Activated naive CD8-positive, alpha-beta T cell treated with anti-CD3 and anti-CD28 coated beads, Interleukin-2, amount 50 U/mL, for 24 hours (primary cell): ENCODE measurements at places on chromosomes 2 and 18.

GRCh38 chr2:237270520-237270919 lies 143.4 kb downstream of the COL6A3 start:
- DNase-seq: no peak

- peak; percentile 14 for DNase-seq
Observed at GRCh38 chr18:26549263-26550094, 1.1 kb upstream of the KCTD1 start.

DNA sequence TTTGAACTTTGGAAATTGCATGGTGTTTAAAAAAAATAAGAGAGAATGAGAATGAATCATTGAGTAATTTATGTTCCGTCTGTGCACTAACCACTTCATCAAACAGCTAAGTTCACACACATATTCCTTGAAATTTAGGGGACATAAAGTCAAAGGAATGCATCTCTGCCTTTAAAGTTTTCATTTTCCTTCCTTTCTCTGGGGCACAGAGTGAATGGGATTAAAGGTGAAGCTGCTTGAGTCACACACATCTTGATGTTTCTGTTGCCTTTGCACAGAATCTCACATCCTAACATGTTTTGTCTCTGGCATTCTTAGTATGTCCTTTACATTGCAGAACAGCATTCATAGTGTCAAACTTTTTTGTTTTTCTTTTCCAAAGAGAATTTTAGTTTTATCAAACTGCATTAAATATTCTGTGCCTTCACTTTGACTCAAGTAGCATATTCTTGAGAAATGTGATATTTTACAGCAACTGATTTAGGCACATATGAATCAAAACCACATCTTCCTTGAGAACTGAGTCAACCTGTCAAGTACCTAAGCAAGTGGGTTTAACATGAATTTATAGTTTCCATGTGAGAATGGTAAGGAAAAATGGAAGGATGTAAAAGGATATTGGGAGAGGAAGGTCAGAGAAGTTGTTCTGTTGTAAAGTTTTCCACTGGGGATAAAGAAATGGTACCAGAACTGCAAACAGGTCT lies 169.1 kb upstream of the THUMPD2 start:
- no peak for DNase-seq

DNA sequence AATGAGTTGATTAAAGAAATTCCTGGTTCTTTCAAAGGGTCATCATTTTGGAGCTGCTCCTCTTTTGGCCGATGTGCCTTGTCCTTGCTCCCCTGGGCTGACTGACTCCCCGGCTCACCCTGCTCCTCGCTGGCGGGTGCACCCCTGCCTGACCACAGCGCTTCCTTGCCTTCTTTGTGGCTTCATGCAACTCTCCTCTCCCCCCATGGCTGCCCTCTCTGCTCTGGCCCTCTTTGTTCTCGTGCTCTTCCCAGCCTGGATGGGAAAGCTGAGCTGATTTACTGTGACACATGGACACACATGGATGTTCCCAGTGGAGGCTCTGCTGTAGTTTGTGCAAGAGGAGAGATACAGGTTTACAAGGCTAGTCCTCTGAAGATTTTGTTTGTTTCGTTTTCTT lies 234.6 kb downstream of the HAUS1 start:
- DNase-seq: no peak

- DNase-seq: no peak
Observed at GRCh38 chr2:120483355-120483754, 137.4 kb downstream of the INHBB start.

- DNase-seq: no peak
Observed at GRCh38 chr2:236576953-236577352, 7.3 kb downstream of the ACKR3 start.

DNA sequence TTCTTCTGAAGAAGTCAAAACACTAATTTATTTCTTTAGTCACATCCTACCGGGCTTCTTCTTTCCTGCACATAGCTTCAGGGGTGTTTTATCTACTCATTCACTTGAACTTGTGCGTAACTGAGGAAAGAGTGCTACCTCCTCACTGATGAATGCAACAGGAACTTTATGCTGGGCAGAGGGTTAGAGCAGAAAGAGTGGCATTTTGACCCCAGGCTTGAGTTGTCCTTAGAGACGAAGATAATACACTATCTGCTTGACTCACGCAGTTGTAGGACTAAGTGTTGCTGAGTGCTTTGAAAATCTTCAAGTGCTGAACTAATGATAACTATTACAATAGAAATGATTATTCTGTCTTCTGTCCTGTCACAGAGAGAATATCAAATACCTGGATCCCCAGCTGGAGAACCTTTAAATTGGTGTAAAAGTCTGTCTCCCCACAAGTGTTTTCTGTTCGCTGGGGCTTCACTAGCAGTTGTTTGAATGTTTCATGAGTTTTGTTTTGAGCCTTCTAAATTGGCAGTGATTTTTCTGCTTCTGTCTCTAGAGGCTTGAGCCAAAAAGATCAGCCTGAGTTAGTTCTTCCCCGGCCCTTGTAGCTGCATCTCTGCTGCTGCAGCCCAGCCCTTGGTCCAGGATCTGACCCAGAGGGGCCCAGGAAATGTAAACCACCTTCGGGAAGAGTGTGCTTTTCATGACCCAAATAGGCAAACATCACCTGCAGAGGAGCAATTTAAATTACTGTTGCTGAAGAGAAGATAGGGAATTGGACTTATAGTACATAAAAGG lies 86.3 kb upstream of the LGALSL start:
- no peak for DNase-seq

DNA sequence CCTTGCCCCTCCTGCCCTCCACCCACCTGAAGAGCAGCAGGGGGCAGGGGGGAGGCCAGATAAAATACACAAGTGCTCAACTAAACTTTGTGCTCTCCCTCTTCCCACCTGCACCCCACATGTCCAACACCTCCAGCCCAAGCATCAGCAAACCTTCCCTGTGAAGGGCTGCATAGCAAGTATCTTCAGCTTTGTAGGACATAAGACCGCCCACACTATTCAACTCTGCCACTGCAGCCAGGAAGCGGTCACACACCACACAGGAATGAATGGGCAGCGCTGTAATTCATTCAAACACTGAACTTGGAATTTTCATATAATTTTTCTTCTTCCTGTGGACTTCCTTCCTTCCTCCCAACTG lies 27.5 kb downstream of the TFCP2L1 start:
- DNase-seq: no peak

- no peak for DNase-seq
Observed at GRCh38 chr18:79587226-79587741, 92.3 kb upstream of the CTDP1 start.

- DNase-seq: no peak
Observed at GRCh38 chr2:31764169-31764568, 183.4 kb upstream of the SRD5A2 start.

DNA sequence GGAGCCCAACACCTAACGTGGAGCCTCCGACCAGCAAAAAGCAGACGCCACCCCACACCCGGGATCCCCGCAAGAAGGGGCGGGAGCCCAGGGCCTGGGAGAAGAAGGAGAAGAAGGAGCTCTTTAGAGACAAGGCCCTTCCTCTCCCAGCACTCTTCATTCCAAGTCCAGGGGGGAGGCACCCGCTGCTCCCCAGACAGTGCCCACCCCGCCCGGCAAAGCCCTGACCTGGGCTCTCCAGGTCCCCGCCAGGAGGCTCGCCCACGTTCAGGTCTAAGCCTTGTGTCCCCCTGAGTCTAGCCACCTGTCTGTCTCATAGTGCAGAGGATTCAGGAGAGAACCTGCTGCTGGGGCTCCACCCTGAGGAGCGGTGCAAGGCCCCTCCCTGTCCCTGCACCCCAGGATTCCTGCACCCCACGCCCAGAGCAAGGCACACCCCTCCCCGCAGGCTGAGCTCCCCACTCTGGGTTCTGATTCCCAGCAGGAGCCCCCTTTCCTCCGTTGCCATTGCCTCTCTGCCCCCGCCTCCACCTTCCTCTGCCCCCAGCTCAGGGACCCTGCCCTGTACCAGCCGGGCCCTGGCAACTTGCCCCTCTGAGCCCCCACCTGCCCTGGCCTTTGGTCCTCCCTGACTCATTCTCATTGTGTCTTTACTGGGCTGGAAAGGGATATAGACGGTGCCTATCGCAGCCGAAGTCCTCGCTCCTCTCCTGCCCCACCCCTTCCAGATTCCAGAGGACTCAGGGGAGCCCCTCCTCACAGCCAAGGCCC lies 33.5 kb upstream of the GPC1 start:
- DNase-seq: no peak

DNA sequence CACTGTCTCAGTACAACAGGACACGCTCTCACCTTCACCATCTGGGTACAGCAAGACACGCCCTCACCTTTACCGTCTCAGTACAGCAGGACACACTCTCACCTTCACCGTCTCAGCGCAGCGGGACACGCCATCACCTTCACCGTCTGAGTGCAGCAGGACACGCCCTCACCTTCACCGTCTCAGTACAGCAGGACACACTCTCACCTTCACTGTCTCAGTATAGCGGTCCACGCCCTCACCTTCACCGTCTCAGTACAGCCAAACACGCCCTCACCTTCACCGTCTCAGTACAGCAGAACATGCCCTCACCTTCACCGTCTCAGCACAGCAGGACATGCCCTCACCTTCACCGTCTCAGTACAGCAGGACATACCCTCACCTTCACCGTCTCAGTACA lies 109.9 kb upstream of the CTDP1 start:
- DNase-seq: no peak
